ENCODE measurements at places on chromosomes 13 and 19. TPM values are rescaled to one million over a fixed set of nuclear protein-coding genes. Genes with fewer than 3 reads are reported as not detected.

The RFPL4A gene
- not detected for total RNA-seq

The LHB gene
- total RNA-seq = not detected

The TMEM150B gene
- total RNA-seq = 1.1 TPM

GRCh38 chr13:50303963-50304721 is 288.9 kb downstream of the KCNRG start:
- no peak for DNase-seq

DNA sequence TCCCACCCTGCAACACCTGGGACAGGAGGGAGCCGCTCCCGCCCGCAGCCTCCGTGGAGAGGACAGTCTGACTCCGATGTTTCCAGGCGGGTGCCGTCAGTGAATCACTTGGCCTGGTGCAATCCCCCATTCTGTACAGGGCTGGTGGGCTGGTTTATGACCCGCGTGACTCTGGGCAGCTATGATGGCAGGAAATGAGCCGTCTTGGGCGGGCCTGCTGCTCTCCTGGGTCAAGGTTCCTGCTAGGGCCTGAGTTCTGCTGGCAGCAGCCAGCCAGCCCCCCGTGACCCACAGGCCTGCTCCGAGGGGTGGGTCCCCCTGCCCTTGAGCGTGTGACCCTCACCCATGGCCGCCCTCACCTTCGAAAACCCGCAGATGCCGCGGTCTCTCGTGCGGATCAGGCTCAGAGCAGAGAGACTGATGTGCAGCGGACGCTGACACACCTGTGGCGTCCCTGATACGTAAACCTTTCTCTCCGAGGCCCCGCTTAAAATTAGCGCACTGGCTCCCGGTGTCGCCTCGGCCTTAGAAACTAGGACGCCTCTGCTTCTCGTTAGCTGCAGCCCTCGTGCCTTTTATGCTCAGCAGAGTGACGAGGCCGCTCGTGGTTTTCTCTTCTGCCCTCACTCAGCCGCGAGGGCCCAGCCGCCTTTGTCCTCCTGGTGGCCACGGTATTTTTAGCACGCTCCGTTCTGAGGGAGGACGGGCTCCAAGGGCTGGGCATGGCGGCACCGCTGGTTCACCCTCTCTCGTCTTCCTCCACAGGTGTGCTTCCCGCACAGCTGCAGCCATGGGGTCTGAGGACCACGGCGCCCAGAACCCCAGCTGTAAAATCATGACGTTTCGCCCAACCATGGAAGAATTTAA is 63.4 kb downstream of the KDM4B start:
- no peak for DNase-seq

DNA sequence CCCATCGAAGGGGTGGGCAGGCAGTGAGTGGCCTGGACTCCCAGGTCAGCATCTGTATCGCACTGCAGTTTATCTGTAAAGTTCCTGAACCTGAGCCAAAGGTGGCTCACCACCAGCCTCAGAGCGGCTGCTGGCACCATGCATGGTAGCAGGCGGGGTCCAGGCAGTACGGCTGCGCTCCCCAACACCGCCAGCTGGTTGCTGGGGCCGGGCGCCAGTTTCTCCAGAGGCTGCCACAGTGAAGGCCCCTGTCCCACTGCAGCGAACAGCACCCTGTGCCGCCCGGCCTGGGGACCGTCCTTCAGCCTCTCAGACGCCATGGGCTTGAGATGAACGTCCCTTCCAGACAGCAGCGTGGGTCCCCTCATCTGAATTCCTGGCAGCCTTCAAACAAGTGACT is 109.8 kb downstream of the KDM4B start:
- DNase-seq = no peak

GRCh38 chr19:10760273-10760944 is 42.5 kb downstream of the DNM2 start:
- no peak for DNase-seq

DNA sequence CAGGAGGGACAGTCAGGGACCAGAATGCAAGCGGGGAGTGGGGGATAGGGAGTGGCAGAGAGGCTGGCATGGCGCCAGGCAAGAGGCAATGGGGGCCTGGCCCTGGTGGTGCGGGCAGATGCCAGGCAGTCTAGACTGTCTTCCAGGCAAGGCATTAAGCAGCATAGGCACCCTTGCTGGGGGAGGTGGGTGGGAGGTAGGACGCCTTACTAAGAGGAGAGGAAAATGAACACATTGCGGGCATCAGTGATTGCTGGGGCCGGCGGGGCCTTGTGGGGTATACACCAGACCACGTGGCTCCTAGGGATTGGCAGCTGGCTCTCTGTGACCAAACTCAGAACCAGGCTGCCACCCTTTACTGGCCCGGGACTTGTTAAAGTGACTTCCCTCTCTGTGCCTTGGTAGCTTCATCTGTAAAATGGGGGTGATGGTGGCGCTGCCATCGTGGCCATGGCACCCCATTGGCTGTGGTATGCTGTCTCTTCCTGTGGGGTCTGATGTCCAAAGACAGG is 46.0 kb downstream of the DNM2 start:
- DNase-seq = peak; percentile 23

- no peak for DNase-seq
Observed at GRCh38 chr13:79989217-79989661, 351.7 kb downstream of the SPRY2 start.

DNA sequence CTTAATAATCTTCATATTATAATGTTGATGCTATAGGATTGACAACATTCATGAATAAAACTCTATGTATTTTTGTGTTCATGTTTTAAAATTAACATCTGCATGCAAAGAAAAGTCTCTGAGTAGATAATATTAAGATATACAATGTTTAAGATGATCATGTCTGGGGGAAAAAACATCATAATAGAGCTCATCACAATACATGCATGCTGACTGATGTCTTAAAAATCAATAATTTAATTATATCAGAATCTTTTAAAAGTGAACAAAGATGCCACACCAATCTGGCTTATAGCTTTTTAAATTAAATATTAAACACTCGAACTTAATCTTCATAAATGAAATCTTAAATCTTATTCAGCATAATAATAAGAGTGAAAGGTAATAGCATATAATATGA is 933.9 kb upstream of the MIR17HG start:
- DNase-seq = no peak

DNA sequence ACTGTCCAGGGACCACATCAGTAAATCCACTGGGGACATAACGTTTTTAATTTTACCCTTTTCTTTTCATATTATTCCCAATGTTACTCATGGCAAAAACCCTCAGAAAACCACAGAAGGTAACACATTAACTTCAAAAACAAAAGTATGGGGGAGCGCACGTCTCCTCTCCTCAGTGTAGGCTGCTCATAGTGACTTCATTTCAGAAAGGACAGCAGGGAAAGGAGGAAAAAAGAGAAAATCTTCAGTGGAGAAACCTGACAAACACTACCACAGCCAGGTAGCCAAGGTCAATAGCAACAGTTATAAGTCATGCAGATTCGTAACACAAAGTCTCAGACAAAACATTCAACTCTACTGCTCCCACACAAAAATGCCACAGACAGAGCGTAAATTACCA is 21.4 kb downstream of the DZIP1 start:
- no peak for DNase-seq

DNA sequence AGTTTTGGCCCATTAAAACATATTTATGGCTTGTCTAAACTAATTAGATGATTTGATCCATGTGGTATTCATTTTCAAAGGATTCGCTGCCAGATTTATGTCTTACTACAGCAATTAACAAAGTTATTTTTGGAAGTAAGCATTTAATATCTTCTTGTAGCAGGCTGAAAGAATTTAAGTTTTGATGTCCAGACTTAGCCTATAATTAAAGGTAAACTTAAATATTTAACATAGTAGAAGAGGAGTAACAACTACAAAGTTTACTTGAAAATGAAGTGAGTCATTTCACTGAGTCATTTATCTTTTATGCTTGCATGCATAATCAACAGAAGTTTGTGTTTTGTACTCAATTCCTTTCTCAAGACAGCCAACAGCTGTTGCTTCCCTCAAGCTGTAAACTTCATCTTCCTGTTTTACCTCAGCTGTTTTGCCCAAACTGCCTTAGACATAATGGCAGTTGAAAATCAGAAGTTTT is 58.1 kb downstream of the EDNRB start:
- no peak for DNase-seq

Measured in endodermal cell (in vitro differentiated cells).